Activated B cell treated with CpG ODN at 0.5 μM for 24 hours (primary cell): ENCODE measurements at places on chromosomes 1 and 21. TPM values are rescaled to one million over a fixed set of nuclear protein-coding genes. Genes with fewer than 3 reads are reported as not detected.

Gene AKNAD1
- total RNA-seq, result not detected in 2 replicates

DNA sequence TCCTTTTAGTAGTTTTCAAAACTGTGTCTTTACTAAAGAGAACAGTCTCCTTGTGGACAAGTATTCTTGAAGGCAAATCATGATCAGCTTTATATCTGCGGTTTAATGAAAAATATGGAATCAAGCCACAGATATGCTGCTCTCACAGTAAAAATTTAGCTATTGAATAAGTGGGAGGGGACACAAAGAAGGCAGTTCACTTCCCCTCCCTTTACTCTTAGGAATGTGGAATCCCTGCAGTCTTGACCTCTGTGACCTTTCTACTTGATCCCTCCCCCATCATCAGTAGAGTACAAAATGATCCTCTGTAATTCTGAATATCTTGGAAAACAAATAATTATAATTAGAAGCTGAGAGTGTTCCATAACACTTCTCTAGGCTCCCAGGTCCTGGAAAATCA lies 136.7 kb upstream of the HOOK1 start:
- no peaks in the 10 kb centered on the region for H3K36me3 ChIP-seq
- no peak overlapping the region for H3K4me3 ChIP-seq
- H3K4me1 ChIP-seq, result peaks cover 7% of the 10 kb centered on the region
- no peak overlapping the region for H3K27ac ChIP-seq

Gene VHLL
- total RNA-seq, result not detected in 2 replicates

Gene SHCBP1L
- total RNA-seq, result not detected in 2 replicates

Gene FCRL1
- total RNA-seq, result 111 and 138 TPM in 2 replicates

DNA sequence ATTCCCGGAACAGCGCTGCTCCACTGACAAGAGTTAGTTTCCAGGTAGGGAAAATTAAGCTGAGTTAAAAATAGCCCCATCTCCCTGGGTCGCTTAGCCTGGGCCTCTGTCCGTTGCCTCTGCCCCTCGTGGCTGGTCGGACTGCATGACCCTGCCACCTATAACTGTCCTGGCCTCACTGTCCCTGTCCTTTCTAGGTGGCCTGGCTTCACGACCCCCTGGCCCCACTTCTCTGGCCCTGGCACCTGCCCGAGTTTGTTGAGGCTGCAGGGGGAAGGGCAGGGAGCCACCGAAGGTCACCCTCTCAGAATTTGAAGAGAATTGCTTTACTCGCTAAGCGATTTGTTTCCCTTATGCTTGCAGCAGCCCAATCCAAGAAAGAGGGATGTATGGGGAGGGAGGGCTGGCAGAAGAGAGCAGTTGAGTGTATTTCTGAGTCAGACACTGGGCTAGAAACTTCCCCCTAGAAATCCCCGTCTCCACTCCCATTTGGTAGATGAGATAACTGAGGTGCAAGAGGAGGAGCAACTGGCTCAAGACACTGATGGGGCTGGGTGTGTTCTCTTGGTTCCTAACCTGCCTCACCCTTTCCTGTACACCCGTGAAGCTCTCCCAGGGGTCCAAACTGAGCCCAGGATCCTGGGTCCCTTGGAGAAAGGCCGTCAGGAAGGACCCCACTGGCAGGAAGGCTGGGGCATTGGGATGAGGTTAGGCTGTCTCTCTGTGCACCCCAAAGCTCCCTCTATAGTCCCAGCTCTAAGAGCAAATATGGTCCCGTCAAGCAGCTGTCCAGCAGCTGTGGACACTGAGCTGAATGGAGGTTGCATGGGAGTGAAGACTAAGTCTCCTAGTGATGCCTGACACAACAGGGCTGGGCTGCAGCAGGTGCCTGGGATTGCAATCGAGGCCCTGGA lies 2.9 kb upstream of the EDN2 start:
- DNase-seq, result no peak
- H3K4me1 ChIP-seq, result peaks cover 15% of the 10 kb centered on the region

GRCh38 chr1:235767795-235768194 lies 98.9 kb downstream of the LYST start:
- no peak overlapping the region for H3K4me3 ChIP-seq
- no peaks in the 10 kb centered on the region for H3K27me3 ChIP-seq
- H3K36me3 ChIP-seq, result peaks cover 35% of the 10 kb centered on the region
- peaks cover 20% of the 10 kb centered on the region for H3K4me1 ChIP-seq
- no peak overlapping the region for H3K27ac ChIP-seq

GRCh38 chr1:202579806-202580205 lies 130.4 kb downstream of the SYT2 start:
- H3K4me3 ChIP-seq, result no peak overlapping the region
- no peaks in the 10 kb centered on the region for H3K27me3 ChIP-seq
- H3K27ac ChIP-seq, result no peak overlapping the region
- peaks cover 27% of the 10 kb centered on the region for H3K36me3 ChIP-seq
- no peak for DNase-seq
- no peaks in the 10 kb centered on the region for H3K4me1 ChIP-seq
